ENCODE measurements at places on chromosomes 1 and 21.

- DNase-seq, result no peak
These were observed 4.3 kb upstream of the CELA2A start for GRCh38 chr1:15452216-15452615.

GRCh38 chr1:67831850-67832513 is 1.3 kb downstream of the GNG12 start:
- peak; percentile 27 for DNase-seq

- DNase-seq, result no peak
These were observed 160.5 kb downstream of the NPHP4 start for GRCh38 chr1:5831600-5832335.

GRCh38 chr1:244171241-244171985 is 120.3 kb downstream of the ZBTB18 start:
- DNase-seq, result no peak

- DNase-seq, result peak; percentile 50
These were observed 38.7 kb downstream of the AZIN2 start for GRCh38 chr1:33119532-33120217.
